ENCODE measurements at places on chromosomes 1 and 21.

DNA sequence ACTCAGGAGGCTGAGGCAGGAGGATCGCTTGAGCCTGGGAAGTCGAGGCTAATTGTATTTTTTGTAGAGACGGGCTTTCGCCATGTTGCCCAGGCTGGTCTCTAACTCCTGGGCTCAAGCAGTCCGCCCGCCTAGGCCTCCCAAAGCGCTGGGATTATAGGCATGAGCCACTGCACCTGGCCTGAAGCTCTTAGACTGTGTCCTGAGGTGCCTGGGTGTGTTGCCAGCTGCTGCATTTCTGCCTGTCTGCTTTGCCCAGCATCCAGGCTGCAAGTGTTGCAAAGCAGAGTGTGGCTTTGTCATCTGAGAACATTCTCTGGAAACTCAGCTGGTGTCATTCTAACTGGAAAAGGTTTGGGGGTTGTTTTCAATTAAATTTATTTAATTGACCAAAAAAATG is 105.0 kb downstream of the HUNK start:
- no peaks in the 10 kb centered on the region for H3K36me3 ChIP-seq
- H3K27ac ChIP-seq, result no peak overlapping the region
- DNase-seq, result no peak
- no peaks in the 10 kb centered on the region for H3K27me3 ChIP-seq

- H3K4me1 ChIP-seq, result peaks cover 23% of the 10 kb centered on the region
- H3K4me3 ChIP-seq, result peak overlapping the region; percentile 68
- H3K27ac ChIP-seq, result peak overlapping the region; percentile 94
- peak; percentile 99 for DNase-seq
- H3K27me3 ChIP-seq, result no peaks in the 10 kb centered on the region
These were observed 7.4 kb downstream of the IRF2BP2 start for GRCh38 chr1:234602334-234603220.

DNA sequence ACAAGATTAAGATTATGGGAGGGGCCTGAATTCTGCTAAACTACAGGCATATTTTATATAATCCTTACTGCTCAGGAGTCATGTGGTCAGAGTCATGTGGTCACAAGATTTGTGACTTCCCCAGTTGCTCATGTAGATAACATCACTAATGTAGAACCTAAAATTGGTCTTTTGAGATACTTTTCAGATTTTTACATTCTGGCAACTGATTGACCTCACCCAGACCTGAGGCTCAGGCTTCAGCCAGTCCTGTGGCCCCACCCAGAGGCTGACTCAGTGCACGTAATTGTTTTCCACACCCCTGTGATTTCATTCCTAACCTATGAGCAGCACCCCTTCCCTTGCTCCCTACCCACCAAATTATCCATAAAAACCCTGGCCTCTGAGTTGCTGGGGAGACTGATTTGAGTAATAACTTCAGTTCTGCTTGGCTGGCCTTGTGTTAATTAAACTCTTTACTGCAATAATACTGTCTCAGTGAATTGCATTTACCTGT is 41.7 kb upstream of the ZNF326 start:
- H3K27me3 ChIP-seq, result no peaks in the 10 kb centered on the region
- no peaks in the 10 kb centered on the region for H3K36me3 ChIP-seq
- peak overlapping the region; percentile 92 for H3K27ac ChIP-seq

DNA sequence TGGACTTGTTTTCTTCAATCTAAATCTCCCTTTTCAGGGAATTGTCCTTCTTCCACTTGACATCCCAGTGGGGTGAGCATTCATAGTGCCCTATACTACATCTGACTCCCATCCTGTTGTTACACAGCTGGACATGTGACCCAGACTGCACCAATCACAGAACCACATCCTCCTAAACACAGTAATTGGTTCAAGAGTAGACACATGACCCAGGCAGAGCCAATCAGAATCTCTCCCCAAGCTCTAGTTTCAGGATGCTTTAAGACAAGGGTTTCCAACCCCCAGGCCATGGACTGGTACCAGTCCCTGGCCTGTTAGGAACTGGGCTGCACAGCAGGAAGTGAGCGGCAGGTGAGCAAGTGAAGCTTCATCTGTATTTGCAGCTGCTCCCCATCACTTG is 5.6 kb upstream of the DDOST start:
- DNase-seq, result peak; percentile 6
- H3K4me3 ChIP-seq, result no peak overlapping the region
- H3K4me1 ChIP-seq, result no peaks in the 10 kb centered on the region
- H3K27ac ChIP-seq, result no peak overlapping the region

DNA sequence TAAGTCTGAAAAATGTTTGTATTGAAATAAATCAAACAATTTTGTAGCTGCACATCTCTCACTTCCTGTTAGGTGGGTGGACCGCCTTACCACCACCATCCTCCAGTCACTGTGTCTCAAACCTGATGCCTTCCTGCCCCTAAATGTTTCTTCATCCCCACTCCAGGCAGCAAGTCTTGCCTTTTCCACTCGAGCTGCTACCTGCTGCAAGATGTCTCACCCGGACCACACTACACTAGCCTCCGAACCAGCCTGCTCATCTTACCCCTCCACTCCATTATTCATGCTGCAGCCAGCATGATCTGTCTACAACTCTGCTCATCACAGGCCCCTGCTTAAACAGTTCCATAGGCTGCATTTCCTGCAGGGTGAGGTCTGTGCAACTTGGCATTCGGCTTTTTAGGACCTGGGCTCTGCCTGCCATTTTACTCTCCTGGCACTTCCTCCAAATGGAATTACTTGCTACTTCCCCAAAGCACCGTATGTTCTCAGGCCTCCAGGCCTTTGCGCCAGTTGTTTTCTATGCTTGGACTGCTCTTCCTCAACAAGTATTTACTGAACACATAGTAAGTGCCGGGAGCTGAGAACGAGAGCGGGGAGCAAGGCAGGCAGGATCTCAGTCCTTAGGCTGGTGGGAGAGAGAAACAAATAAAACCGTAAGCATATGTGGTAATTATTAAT is 5.2 kb upstream of the SF3A3 start:
- no peak overlapping the region for H3K4me3 ChIP-seq
- DNase-seq, result no peak
- peaks cover 23% of the 10 kb centered on the region for H3K36me3 ChIP-seq
- peaks cover 40% of the 10 kb centered on the region for H3K4me1 ChIP-seq

DNA sequence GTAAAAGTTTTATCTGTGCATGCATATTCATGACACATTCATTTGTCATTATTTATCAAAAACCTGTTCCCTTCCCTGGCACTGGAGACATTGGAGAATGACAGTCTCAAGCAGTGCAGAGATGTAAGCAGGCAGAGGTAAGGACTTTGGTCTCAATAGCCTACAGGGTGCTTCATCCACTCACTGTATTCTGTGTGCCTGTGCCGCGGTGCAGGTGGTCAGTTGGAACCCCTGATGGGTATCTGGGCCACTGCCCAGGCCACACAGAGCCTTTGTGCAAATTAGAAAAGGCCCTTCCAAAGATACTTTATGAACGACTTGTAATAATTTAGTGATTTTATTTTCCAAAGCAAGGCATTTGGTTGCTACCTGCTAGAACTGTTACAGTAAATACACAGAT is 44.0 kb downstream of the CDC42 start:
- no peak for DNase-seq
- no peak overlapping the region for H3K4me3 ChIP-seq
- peaks cover 13% of the 10 kb centered on the region for H3K36me3 ChIP-seq
- no peaks in the 10 kb centered on the region for H3K27me3 ChIP-seq
- no peak overlapping the region for H3K27ac ChIP-seq

DNA sequence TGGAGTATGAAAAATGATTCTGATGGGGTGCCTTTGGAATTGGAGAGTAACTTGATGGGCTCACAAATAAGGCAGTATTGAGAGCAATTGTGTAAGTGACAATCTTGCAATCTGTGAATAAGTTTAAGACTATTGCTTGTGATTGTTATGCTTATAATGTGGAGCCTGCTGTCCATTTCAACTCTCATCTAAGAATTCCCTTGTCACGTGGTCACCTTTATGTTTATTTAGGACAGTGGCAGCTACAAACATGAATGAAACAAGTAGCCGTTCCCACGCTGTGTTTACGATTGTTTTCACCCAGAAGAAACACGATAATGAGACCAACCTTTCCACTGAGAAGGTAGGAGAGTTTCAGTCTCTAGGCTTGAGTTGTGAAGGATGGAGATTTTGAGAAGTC is 57.6 kb downstream of the KIF1B start:
- H3K4me1 ChIP-seq, result no peaks in the 10 kb centered on the region
- H3K27me3 ChIP-seq, result no peaks in the 10 kb centered on the region
- DNase-seq, result no peak
- H3K27ac ChIP-seq, result no peak overlapping the region
- H3K36me3 ChIP-seq, result no peaks in the 10 kb centered on the region

- no peaks in the 10 kb centered on the region for H3K4me1 ChIP-seq
- H3K36me3 ChIP-seq, result no peaks in the 10 kb centered on the region
- H3K27ac ChIP-seq, result no peak overlapping the region
- H3K4me3 ChIP-seq, result no peak overlapping the region
These were observed 266.3 kb downstream of the RHOU start for GRCh38 chr1:229001467-229002011.

GRCh38 chr21:37028570-37028969 is 22.1 kb downstream of the RIPPLY3 start:
- no peaks in the 10 kb centered on the region for H3K4me1 ChIP-seq
- peak; percentile 26 for DNase-seq
- H3K36me3 ChIP-seq, result no peaks in the 10 kb centered on the region
- H3K27me3 ChIP-seq, result peaks cover 2% of the 10 kb centered on the region
- no peak overlapping the region for H3K4me3 ChIP-seq

GRCh38 chr1:68409426-68409825 is 40.3 kb downstream of the RPE65 start:
- H3K36me3 ChIP-seq, result no peaks in the 10 kb centered on the region
- no peaks in the 10 kb centered on the region for H3K27me3 ChIP-seq
- no peak overlapping the region for H3K4me3 ChIP-seq
- DNase-seq, result peak; percentile 69
- H3K4me1 ChIP-seq, result peaks cover 2% of the 10 kb centered on the region

- no peaks in the 10 kb centered on the region for H3K27me3 ChIP-seq
- no peak overlapping the region for H3K4me3 ChIP-seq
- H3K27ac ChIP-seq, result no peak overlapping the region
- H3K36me3 ChIP-seq, result peaks cover 15% of the 10 kb centered on the region
These were observed 15.6 kb downstream of the TPM3 start for GRCh38 chr1:154176337-154176736.

- H3K4me1 ChIP-seq, result peaks cover 21% of the 10 kb centered on the region
- H3K36me3 ChIP-seq, result peaks cover 8% of the 10 kb centered on the region
- peak overlapping the region; percentile 65 for H3K4me3 ChIP-seq
- H3K27me3 ChIP-seq, result no peaks in the 10 kb centered on the region
These were observed 2.0 kb downstream of the CRABP2 start for GRCh38 chr1:156703336-156703735.

DNA sequence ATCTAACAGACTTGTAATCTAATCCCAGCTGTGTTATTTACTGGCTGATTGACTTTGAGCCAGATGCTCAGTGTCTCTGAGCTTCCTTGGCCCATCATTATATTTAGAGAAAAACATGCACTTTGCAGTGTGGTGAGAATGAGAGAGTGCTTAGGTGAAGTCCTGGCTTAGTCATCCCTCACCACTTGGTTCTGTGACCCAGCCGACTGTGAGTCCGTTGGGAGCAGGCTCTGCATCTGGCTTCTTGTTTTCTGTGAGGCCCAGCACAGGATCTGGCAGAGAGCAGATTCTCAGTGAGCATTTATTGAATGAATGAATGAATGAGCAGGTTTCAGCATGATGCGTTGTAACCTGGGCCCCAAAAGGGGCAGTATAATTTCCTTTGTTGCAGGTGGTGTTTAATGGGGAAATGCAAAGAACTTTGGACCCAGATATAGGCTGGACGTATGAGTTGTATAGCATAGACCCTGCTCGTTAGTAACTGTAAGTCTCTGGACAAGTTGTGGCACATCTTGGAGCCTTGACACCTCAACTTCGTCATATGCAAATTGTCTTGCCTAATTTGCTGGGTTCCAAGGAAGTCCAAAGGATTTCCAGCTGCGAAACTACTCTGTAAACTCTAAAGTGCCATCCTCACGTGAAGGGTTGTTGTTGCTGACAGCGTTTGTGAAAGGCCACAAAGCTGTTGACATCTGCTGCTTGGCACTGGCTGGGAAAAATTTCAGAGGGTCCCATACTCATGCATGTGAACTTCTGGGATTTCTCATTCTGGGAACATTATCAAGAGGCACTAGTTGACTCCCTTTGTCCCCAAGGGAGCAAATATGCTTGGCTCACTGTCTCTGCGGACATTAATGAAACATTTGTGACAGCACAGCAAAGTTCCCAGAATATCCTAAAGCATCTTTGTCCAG is 138.8 kb upstream of the USP24 start:
- H3K36me3 ChIP-seq, result no peaks in the 10 kb centered on the region
- no peaks in the 10 kb centered on the region for H3K27me3 ChIP-seq
- no peaks in the 10 kb centered on the region for H3K4me1 ChIP-seq

DNA sequence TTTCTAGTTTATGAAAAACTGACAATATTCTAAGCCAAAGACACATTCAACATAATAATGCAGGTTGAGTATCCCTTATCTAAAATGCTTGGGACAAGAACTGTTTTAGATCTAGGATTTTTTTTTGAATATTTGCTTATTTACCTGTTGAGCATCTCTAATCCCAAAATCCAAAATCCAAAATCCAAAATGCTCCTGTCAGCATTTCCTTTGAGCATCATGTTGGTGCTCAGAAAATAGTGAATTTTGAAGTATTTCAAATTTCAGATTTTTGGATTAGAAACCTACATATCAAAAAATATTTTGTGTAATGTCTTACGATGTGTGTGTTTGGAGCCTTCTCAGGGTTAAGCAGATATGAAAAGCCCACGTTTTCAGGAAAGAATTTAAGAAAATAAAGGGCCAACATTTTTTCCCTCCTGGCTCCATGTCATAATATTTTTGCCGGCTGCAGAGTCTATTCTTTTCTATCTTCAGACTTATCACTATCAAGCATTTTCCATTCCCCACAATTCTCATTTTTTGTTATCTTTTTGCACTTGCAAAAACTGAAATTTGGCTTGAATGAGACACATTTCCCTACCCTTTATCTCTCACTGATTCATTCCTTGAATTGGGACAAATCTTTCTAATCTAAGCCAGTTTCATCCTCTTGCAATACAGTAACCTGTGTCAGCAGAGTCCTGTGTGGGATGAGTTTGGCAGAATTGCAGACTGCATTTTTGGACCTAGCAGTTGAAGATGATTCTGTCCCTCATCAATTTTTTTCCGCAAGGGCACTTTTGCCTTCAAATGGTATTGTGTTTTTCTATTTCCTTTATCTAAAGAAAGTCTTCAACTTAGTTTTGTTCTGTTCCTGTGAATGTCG is 233.9 kb downstream of the DISC1 start:
- no peaks in the 10 kb centered on the region for H3K27me3 ChIP-seq
- no peaks in the 10 kb centered on the region for H3K4me1 ChIP-seq
- H3K4me3 ChIP-seq, result no peak overlapping the region
- H3K27ac ChIP-seq, result no peak overlapping the region
- no peak for DNase-seq

GRCh38 chr1:248837781-248838356 is at the start of gene ZNF672:
ZNF672 (plus strand) TSS chr1:248838224; CDS start chr1:248847275, 9,051 bp downstream.
- H3K27ac ChIP-seq, result peak within 1 kb of the TSS; percentile 99
- H3K4me3 ChIP-seq, result peak within 1 kb of the TSS; percentile 86
- no peaks in the 10 kb centered on the region for H3K36me3 ChIP-seq
- DNase-seq, result peak; percentile 96
- no peaks in the 10 kb centered on the region for H3K27me3 ChIP-seq

Measured in fibroblast of lung (primary cell).